ENCODE measurements at places on chromosomes 6 and 20.

DNA sequence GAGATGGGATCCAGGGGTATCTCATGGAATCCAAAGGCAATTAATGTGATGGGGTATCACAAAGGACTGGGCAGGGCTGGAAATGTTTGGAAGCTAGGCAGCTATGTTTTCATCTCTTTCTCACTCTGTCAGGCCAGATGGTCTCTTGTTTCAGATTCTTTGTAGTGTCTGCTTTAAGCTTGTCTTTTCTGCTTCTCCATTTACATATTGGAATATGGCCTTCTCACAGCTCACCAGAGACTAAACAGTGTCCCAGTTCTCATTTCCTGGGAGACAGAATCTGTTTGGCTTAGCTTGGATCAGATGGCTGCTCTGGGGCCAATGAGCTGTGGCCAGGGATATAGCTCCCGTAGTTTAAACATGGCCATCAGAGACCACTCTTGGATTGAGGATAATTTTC lies 78.9 kb downstream of the SLC35F1 start:
- DNase-seq, result no peak

DNA sequence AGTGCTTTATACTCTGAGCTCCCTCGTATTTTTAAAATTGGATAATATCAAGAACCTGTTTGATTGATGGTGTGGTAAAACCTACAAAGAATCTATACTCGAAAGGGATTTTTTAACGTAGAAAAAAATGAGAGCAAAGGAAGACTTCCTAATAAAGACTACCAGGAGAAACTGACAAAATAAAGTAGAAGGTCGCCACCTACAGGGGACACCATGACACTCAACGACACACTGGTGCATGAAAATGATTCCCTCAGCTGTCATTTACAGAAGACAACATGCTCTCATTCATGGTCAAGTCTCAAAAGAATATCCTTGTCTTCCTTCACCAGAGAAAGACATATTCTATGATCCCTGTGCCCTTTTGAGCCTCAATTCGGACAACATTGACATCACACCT lies 10.1 kb upstream of the NHSL1 start:
- DNase-seq, result no peak

DNA sequence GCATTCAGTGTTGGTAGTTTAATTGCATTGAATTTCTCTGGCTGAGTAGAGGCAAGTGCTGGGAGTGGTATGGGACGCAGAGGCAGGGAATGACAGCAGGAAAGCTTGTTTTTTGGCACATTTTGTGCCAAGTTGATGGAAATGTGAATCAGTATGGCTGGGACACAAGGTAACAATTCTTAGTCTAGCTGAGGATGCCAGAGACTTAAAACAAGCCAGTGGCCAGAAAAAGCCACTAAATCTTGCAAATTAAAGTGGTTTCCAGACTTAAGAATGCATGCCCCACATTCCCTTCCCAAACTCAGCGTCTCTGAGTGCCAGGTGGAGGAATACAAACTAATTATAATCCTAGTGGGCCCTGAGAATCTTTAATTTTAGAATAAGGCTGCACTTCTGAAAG lies 35.9 kb downstream of the PPARD start:
- no peak for DNase-seq

DNA sequence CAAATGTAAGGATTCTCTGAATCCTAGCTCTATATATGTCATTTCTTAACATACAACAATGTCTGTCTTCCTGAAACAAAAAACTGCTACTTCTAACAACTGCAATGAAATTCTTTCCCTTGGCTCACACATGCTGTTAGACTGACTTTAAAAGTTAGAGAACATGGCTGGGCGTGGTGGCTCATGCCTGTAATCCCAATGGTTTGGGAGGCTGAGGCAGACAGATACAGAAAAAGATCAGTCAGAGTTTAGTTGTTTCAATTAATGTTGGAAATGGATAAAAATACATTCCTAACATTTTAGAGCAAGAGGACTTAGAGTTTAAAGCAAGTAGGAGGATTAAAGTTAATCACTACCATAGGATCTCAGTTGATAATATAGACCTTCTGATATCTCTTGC lies 28.7 kb upstream of the KIAA1586 start:
- no peak for DNase-seq

- no peak for DNase-seq
Observed at GRCh38 chr6:158303210-158303731, 9.0 kb upstream of the TULP4 start.

- no peak for DNase-seq
Observed at GRCh38 chr6:26249707-26249956, 115.4 kb upstream of the BTN3A2 start.

- no peak for DNase-seq
Observed at GRCh38 chr6:37048403-37048850, 43.0 kb downstream of the FGD2 start.

GRCh38 chr6:68988698-68989097 lies 353.6 kb downstream of the ADGRB3 start:
- DNase-seq, result no peak

DNA sequence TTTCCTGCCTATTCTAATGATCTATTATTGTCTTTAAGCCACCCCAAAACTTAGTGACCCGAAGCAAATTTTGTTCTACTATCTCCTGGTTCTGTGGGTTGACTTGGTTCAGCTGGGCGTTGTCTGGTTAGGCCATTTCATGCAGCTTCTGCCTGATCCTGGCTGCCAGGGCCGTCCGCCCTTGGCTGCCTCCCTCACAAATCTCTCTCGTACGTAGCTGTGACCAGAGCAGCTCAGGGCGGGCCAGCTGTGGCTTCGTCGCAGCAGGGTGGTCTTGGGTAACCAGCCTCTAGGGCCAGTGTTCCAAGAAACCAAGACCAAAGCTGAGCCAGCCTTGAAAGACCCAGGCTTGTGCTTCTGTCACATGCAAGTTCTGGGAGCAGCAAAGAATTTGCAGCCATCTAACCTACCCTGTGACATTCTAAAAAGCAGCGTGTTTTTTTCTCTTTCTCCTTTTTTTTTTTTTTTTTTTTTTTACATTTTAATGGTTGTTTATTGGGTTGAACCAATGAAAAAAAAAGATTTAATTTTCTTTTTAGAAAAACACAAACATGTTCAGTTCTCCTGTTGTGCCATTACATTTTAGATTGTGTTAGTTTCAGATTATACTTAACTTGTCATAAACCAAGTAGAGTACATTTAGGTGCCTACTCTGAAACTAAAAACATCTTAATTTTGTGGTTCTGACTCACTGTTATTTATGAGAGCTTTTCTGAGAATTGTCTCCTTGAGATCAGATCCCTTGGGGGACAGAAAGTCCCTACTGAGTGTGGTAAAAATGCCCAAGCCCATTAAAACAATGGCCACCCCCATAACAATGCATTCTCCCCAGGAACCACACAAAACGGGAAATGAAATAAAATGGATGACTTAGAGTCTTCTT lies 83.9 kb downstream of the ZDHHC14 start:
- DNase-seq, result no peak

DNA sequence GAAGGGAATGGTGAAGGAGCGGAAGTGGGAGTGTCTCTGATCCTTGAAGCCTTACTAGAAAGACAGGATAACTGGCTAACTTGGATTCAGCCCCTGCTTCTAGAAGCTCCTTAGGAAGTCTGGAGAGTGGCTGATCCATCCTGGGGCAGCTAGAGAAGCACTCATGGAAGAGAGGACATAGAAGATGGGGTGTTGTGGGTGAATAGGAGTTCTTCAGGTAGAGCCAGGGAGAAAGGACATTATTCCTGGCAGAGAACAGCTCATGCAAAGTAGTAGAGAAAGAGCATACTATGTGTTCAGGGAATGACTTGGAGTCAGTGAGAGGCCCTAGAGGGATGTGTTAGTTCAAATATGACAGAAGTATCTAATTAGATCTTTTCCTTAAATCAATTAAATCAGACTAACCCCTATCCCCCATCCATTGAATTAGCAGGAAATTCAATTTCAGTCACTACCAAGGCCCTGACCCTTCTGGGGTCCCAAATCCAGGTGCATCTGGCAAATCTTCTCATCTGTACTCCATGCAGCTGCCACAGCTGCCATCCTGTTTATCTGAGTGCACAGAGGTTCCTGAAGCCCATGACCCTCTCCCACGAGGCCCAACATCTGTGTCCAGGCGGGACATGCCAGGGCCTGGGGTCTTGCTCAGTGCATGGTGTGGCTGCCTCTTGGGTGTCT lies 130.7 kb downstream of the DHX35 start:
- no peak for DNase-seq

GRCh38 chr6:4420160-4420865 lies 284.9 kb upstream of the ECI2 start:
- no peak for DNase-seq

GRCh38 chr6:74676906-74677305 lies 528.9 kb downstream of the COL12A1 start:
- no peak for DNase-seq

DNA sequence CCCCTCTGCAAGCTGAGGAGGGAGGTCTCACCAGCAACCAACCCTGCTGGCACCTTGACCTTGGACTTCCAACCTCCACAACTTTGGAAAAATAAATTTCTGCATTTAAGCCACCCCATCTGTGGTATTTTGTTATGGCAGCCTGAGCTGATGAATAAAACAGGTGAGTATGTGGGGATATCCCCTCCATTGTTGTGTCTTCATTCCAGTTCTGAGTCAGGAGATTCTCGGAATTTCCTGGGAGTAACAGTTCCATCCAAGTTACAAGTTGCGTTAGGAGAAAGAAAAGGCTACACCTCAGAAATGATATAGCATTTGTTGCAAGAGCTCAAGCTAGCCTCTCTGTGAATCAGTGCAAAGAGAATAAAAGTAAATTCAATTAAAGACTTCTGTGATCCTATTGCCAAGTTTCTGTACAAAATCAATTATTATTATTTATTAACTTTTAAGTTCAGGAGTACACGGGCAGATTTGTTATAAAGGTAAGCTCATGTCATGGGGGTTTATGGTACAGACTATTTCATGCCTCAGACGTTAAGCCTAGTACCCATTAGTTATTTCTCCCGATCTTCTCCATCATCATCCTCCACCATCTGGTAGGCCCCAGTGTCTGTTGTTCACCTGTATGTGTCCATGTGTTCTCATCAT lies 153.0 kb downstream of the NKAIN2 start:
- DNase-seq, result no peak

- DNase-seq, result no peak
Observed at GRCh38 chr20:8227293-8227692, 95.2 kb downstream of the PLCB1 start.

GRCh38 chr6:143621876-143622605 lies 55.7 kb upstream of the PHACTR2 start:
- no peak for DNase-seq

DNA sequence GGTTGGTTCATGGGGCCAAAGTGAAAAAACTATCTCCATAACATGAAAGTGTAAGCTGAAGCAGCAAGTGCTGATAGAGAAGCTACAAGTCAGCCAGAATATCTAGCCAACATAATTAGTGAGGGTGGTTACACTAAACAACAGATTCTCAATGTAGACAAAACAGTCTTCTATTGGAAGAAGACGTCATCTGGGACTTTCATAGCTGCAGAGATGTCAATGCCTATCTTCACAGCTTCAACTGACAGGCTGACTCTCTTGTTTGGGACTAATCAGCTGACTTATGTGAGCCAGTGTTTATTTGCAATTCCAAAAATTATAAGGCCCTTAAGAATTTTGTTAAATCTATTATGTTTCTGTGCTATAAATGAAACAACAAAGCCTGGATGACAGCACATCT lies 63.2 kb downstream of the GMDS start:
- no peak for DNase-seq

DNA sequence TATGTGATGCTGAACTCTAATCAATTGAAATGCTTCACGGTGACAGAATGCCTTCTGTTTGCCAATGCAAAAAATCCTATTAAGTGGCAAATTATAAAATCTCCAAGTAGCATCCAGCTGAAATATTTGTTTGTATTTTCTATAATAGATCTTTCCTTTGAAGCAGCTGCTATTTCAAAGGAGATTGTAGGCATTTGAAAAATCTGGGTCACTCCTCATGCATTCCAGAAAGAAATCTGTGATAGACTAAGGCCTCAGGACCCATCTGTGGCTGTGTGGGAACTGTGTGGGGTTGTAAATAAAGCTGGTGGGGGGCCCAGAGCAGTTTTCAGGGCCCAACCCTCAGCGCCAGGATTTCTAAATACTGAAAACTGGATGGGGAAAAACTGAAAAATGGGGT lies 216.9 kb upstream of the ARG1 start:
- no peak for DNase-seq

- no peak for DNase-seq
Observed at GRCh38 chr20:10659651-10660601, 13.9 kb downstream of the JAG1 start.

GRCh38 chr6:7640607-7641577 lies 50.9 kb downstream of the SNRNP48 start:
- no peak for DNase-seq

GRCh38 chr20:37987602-37988290 lies 45.5 kb downstream of the TTI1 start:
- DNase-seq, result no peak

GRCh38 chr6:170083236-170084051 lies 207.4 kb downstream of the DLL1 start:
- DNase-seq, result no peak

DNA sequence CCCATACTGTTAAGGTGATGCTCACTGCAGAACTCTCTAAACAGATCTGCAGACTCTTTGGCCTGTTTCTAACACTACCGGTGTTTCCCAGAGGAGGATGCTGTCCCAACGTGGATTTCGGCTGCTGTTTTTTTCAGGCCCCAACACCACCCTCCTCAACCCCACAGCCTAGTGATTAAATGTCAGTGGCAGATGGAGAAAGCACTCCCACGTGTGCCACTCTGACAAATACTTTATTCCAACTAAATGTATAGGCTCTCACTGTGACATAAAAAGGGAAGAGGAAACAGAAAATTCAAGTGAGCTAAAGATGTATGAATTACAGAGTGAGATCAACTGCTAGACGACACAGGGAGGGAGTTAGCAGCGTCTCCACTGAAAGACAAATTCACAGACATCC lies 3.6 kb downstream of the TBC1D20 start:
- DNase-seq, result no peak

- no peak for DNase-seq
Observed at GRCh38 chr20:17859616-17860232, 108.9 kb downstream of the SNX5 start.

DNA sequence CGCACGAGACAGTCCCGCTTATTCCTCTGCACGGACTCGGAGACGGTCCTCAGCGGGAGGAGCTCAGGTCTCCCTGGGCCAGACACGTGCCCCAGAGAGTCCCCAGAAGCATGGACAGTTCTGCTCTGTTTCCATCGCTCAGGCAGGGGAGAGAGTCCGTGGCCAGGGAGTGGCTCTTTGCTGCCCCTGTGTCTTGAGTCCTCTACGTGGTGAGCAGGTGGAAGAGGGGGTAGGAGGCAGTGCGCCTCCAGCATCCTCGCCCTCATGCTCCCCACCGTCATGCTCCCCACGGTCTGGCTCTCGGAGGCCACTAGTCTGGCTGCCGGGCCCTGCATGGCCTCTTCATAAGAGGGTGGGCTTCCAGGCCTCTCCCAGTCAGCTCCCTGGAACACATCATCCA lies 8.9 kb downstream of the TAGAP start:
- DNase-seq, result no peak

GRCh38 chr6:95529762-95530161 lies 47.6 kb upstream of the MANEA start:
- no peak for DNase-seq

- no peak for DNase-seq
Observed at GRCh38 chr6:35419417-35419816, 32.7 kb upstream of the FANCE start.

GRCh38 chr6:44676826-44677433 lies 289.4 kb downstream of the CDC5L start:
- DNase-seq, result no peak

GRCh38 chr6:133369773-133370272 lies 128.7 kb downstream of the EYA4 start:
- no peak for DNase-seq

- no peak for DNase-seq
Observed at GRCh38 chr6:14922706-14923460, 323.0 kb upstream of the JARID2 start.

GRCh38 chr6:45786355-45786781 lies 229.3 kb downstream of the CLIC5 start:
- no peak for DNase-seq
